Stimulated activated CD4-positive, alpha-beta T cell treated with anti-CD3 and anti-CD28 coated beads, TNF-alpha, amount 100 ng/mL, for 1 hour (primary cell): ENCODE measurements at places on chromosomes 16 and 17.

DNA sequence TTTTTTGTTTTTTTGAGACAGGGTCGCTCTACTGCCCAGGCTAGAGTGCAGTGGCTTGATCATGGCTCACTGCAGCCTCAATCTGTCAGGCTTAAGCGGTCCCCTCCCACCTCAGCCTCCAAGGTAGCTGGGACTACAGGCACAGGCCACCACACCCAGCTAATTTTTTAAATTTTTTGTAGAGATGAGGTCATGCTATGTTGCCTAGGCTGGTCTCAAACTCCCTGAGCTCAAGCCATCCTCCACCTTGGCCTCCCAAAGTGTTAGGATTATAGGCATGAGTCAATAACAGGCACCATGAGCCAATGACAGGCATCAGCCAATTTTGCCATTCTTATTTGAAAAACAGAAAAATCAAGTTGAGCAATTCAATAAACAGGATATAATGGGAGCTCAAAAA is 125.0 kb downstream of the SPAG9 start:
- DNase-seq, result no peak

DNA sequence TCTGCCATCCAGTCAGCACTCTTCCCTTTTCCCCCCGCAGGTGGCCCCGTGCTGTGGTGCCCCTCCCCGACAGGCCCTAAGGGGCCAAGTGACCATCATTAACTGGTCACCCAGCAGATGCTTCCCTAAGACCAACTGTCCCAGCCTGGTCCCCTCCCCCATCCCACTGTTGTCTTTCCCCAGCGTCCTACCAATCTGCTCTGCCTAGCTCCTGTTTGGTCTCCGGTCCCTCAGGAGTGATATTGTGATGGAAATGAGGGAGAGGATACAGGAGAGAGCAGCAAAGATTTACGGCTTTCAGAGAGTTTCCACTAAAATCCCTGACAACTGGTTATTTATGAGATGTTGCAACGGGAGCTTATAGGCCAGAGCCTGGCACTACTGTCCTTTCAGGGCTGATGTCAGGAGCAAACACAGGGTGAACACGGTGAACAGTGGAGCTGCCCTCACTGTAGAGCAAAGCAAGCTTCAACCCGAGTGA is 1.4 kb upstream of the TTLL6 start:
- no peak for DNase-seq

DNA sequence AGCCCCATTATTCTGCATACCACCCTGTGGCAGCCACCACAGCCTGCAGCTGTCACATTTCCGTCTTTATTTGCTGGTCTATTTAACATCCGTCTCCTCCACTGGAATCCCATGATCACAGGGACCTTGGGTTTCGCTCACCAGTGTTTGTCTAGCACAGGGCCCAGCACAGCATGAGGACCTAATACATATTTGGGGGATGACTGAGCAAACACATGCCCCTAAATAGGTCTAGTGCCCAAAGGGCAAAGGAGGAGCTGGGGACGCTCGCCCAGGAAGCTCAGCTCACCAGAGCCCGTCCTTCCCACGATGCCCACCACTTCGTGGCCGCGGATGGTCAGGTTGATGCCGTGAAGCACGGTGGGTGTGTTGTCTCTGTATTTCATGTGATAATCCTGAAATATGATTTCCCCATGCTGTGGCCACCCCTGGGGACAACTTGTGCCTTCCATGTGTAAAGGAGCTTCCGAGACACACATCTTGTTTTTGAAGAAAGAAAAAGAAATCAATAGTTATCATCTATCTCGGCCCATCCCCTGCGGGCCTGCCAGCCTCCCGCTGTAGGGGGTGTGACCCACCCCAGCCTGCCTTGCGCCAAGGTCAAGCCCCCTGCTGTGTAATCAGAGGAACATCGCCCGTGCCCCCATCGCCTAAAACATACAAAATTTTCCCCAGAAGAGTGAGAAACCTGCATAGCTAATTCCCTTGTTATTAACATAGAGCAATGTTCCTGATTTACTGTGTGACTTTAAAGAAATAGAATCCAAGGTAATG is 21.0 kb upstream of the ABCC12 start:
- no peak for DNase-seq

DNA sequence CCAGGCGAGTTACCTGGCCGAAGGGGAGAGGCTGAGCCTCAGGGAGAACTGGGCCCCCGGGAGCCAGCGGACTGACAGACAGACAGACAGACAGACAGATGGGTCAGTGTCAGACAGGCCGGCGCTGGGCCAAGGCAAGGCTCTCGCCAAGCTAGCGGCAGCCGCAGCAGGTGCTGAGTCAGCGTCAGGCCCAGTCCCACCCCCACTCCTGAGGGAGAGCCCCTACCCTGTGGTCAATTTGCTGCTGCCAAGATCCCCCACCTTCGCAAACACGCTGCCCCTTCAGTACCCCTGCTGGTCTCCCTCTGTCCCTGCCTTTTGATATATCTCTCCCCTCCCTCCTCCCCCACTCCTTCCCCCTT is 1.5 kb downstream of the FGF11 start:
- DNase-seq, result no peak

- DNase-seq, result no peak
These were observed 231.6 kb downstream of the PRKCA start for GRCh38 chr17:66533986-66534385.

GRCh38 chr17:17402558-17402957 is 74.2 kb upstream of the MED9 start:
- no peak for DNase-seq

- no peak for DNase-seq
These were observed 94.5 kb downstream of the PCTP start for GRCh38 chr17:55845385-55845784.

DNA sequence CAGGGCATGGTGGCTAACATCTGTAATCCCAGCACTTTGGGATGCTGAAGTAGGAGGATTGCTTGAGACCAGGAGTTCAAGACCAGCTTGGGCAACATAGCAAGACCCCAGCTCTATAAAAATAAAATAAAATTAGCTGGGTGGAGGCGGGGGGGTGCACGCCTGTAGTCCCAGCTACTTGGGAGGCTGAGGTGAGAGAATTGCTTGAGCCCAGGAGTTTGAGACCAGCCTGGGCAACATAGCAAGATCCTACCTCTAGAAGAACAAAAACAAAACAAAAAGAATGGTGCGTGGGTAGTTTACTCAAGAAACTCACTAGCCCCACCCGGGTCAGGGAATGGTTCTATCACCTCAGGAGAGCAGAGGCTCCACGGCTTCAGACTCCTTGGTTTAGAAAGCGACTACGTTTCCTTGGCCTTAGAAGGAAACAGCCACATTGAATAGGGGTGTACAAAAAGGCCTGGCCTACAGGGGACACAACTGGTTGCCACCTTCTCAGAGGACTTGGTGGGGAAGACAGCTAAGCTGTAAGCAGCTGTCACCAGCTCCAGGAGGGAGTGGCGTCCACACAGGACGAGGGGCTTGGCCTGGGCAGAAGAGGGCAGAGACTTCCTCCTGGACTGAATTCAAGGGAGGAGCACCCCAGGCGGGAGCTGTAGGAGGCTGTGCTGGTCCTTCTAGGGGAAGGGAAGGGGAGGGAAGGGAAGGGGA is 716 bp downstream of the TK1 start:
- DNase-seq, result no peak

DNA sequence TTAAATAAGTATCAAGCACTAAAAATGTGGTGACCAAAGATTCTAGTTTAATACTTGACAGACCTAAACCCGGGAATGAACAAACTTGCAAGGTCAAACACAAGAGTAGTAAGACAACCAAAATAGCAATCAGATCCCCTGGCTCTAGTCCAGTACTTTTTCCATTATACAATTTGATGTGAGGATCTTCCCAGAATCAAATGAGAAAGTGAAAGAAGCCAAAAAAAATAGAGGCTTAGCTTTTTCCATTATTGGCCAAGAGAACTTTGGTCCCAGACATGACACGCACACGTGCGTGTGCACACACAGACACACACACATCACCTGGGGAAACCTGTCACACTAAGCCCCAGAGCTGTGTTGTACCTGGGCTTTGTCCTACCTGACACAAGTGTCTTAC is 300.6 kb upstream of the CDH5 start:
- no peak for DNase-seq

- DNase-seq, result no peak
These were observed 89.4 kb downstream of the CFDP1 start for GRCh38 chr16:75343941-75344340.

DNA sequence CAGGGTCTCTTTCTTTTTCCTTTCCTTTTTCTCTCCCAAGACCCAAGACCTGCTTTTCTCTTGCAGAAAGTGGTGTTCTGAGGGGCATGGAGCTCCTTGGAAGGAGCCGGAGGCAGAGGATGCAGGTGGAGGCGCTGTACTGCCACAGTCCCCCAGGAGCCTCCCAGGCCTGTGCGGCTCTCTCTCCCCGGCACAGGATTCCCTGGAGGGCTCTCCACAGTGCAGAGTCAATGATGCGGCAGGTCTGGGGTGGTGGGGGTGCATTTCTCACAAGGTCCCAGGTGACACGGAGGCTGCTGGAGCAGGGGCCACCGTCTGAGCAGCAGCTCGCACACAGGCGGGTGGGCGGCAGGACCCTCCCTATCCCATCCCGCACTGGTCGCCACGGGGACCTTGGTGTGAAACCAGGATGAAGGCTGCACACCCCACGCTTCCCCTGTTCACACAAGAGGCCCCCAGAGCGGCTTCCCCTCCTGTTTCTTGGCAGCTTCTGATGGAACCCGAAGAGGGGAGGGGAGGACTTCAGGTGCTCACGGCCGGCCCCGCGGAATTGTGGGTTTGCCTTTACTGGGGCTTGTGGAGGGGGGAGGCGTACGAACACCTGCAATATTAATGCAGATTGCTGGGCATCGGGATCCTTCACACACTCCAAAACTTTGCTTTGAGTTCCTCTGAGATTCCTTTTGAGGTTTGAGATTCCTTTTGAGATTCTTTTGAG is 186.9 kb downstream of the ENGASE start:
- no peak for DNase-seq

DNA sequence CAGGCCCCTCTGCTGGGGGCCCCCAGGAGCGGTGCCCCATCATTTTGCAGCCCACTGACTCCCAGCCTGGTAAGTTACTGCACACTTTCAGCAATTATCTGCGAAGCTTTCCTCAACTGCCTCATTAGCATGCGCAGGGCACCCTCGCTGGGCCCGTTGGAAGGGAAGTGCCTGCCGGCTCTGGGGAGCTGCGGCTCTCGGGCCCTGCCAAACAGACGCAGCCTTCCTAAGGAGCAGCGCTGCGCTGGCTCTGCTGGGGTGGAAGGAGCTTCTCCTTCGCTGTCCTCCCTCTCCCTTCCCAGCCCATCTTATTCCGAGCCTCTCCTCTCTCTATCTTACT is 71.0 kb downstream of the RBBP6 start:
- DNase-seq, result no peak

GRCh38 chr17:81393684-81394376 is 1.4 kb upstream of the BAHCC1 start:
- DNase-seq, result no peak

GRCh38 chr16:17068524-17068923 is 402.2 kb downstream of the XYLT1 start:
- no peak for DNase-seq

DNA sequence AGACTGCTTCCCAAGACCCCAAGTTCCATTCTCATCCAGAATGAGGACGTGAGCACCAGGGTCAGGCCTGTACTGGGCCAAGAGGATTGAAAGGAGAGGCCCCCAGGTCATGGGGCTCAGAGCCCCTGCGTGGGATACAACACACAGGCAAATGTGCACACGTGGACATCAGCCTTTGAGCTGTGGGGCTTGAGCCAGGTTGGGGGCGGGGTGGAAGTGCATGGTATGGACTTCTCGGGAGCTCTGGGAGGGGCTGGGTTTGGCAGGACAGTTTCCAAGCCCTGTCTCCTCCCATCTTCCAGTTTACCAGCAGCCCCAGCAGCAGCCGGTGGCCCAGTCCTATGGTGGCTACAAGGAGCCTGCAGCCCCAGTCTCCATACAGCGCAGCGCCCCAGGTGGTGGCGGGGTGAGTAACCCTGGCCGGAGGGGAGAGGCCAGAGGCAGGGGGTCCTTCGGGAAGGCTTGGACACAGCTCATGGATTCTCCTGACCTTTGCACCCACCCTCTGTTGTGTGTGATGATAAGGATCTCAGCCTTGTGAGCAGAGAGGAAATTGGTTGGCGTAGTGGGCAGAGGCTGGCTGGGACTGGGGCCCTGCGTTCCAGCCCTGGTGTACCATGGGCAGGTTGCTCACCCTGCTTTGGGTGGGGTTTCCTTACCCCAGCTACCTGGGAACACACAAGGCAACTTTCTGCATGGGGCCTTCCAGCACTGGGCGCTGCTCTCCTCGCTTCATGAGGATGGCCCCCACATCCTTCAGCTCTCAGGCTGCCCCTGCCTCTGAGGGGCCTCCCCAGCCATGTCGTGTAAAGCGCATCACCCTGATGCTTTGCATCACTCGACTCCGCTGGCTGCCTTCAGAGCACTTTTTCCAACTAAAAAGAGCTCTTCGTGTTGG is 10.4 kb upstream of the LASP1NB start:
- no peak for DNase-seq

DNA sequence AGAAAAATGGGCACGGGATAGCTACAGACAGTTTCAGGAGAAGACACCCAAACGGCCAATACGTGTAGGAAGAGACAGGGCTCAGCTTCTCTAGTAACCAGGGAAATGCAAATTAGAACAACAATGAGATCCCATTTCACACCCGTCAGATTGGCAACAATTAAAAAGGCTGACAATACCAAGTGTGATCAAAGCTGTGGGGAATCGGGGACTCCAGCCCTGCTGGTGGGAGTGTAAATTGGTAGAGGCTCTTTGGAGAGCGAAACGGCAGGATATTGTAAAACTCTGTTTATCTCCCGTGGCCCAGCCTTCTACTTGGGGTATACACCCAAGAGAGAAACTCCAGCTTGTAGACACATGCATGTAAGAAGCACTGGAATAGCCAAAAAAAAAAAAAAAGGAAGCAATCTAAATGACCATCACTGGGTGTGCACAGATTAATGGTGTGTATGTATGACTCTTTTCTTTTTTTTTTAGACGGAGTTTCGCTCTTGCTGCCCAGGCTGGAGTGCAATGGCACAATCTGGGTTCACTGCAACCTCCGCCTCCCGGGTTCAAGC is 27.5 kb downstream of the MYBBP1A start:
- no peak for DNase-seq

DNA sequence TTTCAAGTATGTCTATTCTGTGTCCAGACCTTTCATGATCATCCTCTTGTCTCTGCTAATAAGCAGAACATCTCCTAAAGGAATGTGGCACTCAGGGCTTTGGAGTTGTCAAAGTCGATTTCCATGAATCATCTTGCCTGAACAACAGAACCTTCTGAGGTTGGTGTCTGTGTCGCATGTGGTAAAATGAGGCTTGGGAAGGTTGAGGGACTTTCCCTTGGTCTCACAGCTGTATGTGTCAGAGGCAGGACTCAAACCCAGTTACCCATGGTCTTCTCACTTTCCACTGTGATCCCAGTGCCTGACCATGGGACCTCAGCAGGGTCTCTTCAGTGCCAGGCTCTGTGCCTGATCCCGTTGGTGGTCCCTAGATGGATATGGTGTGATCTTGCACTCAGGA is 4.2 kb upstream of the GPRC5B start:
- no peak for DNase-seq

DNA sequence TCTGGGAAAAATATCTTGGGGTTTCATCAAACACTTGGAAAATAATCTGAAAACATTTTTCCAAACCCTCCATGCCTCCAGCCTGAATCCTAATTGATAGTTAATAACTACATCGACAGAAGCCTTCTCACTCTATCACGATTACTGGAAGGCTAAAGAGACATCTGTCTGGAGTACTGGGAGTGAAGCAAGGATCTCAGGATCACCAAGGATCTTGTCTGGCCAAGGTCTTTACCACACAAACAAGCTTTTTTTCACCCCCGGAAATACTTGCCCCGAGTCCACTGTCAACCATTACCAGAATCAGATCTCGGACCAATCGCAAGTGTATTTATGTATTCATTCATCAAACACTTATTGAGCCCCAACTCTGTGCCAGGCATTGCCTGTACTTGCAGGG is 28.3 kb upstream of the CRISPLD2 start:
- no peak for DNase-seq

GRCh38 chr16:55643161-55643970 is 12.4 kb upstream of the SLC6A2 start:
- DNase-seq, result no peak
